Fibroblast of skin of back (primary cell): ENCODE measurements at places on chromosomes 2 and 18.

GRCh38 chr2:111210036-111210435 lies 89.3 kb downstream of the BCL2L11 start:
- DNase-seq, result no peak

DNA sequence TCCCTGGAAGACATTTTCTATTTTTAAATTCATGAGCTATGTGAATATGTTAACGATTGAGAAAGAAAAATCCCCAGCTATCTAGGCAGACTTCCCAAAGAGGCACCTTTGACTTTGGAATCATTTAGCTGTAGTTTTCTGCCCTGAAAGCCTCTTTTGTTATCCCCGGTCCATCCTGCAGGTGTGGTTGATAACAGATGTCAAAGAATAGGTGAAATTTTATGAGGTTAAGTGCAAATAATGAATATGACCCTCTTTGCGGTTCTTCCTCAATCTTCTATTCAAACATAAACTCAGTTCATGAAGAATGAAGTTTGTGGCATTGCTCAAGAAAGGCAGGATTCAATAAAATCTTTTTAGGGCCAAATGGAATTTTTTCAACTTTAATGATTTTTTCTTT lies 51.6 kb upstream of the ATP8B1 start:
- no peak for DNase-seq

DNA sequence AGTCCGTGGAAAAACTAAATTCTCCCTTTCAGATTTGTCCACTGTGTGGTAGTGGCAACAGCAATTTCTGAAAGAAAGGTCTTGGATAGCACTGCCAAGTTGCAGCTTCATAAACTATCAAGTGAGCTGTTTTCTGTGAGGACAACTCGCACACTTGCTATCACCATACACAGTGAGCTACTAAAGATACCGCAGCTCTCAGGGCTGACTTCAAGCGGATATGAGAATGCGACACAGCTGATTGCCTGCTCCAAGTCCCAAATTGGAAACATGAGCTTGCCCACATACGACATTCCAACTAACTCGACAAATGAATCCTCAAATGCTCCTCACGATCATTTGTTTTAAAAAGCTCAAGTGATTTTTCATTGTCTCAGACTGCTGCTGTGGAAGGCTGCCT lies 46.2 kb downstream of the E2F6 start:
- DNase-seq, result peak; percentile 67

GRCh38 chr2:239087046-239087710 lies 239.3 kb downstream of the TWIST2 start:
- peak; percentile 60 for DNase-seq

DNA sequence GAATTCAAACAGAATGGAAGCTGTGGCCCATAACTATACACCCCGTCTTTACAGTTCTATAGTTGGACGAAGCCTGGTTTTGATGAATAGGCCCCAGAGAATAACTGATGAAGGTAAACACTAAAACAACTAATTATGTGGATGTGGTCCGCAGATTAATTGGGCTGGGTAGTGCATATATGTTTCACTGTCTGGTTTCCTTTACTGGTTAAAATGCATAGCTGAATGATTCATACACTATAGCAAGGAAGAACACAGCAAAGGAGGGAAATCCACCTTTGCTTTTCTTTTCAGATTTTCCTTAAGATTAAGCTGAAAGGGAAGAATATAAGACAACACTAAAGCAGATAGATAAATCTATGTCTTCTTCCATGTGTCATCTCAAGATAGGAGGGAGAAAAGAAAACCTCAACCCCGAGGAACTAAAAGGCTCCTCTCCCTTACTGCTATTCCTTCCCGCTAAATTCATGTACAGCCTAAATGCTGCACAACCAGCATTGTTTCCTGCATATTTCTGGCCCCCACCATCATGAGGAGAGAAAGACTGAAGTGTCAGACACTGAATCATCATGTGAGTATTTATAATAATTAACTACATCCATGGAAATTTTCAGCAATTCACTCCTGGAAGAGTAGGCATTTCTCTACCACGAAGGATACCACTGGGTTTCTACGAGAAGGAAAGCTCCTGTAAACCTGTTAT lies 297.1 kb upstream of the CCDC68 start:
- peak; percentile 86 for DNase-seq

- DNase-seq, result no peak
Measured at GRCh38 chr2:47264143-47264542, 109.0 kb upstream of the STPG4 start.

DNA sequence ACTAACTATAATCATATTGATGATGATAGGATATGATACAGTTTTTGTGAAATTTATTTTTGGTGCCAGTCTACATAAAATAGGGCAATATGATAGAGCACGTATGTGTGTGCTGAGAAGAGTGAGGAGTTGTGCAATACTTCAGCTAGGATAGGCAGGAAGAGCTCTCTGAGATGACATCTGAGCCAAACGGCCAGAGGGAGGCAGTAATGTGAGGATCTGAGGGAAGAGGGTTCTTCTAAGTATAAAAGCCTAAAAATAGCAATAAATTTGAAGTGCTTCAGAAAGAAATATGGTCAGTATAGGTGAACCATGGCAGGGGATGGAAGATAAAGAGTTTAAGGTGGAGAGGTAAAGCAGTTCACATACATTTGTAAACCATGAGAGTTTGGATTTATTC lies 102.5 kb downstream of the OLA1 start:
- DNase-seq, result no peak

GRCh38 chr2:217166241-217166850 lies 306.5 kb upstream of the TNP1 start:
- peak; percentile 46 for DNase-seq

DNA sequence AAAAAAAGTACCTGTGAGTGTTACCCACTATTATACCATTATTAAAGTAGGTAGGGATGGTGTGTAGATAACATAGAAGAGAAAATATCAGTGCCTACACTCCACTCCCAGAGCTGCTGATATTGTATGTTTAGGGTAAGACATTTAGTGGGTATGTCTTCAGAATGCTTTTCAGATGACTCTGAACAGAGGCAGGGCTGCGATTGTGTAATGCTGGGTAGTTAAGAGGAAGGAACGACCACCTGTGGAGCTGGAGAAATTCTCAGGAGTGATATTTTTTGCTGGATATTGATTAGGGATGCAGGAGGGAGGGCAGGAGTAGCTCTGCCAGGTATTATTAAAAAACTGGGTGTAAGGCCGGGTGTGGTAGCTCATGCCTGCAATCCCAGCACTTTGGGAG lies 2.8 kb downstream of the CNOT11 start:
- DNase-seq, result no peak

GRCh38 chr2:150586858-150587257 lies 99.4 kb upstream of the RND3 start:
- peak; percentile 62 for DNase-seq

DNA sequence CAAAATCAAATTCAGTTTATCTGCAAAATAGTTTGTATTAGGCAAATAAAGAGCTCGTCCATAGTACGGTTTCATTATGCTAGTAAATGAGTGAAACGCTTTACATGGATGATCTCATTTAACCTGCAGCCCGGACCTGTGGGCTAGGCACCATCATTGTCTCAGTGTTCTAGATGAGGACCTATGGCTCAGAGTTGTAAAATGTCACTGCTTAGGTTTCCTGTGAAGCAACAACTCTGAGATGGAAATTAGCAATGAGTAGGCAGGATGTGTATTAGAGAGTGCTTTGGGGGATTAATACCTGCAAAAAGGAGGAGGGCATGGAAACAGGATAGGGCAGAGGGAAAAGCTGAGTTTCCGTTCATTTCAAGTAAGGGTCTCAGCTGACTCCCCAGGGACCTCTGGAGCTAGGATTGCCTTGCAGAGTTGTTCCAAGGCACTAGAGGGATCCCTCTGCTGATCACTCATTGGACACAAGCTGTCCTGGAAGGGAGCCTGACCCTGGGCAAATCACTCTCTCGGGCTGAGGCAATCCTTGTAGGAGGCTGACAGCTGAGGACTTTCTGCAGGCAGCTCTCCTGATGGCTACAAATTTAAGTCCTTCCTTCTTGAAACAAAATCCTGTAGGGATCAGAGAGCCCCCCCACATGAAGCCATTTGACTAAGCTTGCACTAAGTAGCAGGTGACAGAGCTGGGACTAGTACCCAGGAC lies 58.8 kb upstream of the SIX2 start:
- peak; percentile 5 for DNase-seq

DNA sequence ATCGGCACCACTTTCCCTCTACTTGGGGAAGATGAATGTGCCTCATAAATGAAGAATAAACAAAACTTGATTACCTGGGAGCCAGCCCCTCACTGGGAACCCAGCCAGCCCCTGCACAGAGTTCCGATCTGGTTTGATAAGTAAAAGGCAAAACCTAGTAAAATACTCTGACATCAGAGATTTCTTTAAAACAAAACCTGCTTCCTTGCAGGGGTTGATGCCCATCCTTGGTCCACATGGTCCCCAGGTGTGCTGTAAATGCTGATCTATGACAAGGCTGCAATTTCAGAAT lies 218.8 kb upstream of the APCDD1 start:
- no peak for DNase-seq

- DNase-seq, result no peak
Measured at GRCh38 chr18:10011751-10012150, 97.9 kb downstream of the VAPA start.

GRCh38 chr2:236970656-236971010 lies 115.1 kb upstream of the COPS8 start:
- no peak for DNase-seq

GRCh38 chr2:141911485-141912066 lies 219.2 kb downstream of the LRP1B start:
- peak; percentile 10 for DNase-seq

GRCh38 chr18:10015941-10016819 lies 102.4 kb downstream of the VAPA start:
- DNase-seq, result peak; percentile 99

DNA sequence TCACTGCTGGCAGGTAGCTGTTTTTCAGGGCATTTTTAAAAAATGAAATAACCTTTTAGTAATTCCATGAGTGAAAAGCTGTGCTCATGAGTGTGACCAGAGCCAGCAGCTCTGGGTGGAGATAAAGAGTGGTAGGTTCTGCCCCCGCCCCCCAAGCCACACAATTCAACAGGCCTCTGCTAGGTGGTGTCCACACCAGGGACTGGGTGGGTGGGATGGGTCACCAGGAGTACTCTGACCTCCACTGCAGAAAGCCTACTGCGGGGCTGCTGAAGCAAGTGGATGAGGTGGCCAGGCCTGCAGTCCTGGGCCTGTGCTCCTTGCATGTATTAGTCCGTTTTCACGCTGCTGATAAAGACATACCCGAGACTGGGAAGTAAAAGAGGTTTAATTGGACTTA lies 15.3 kb downstream of the PARD6G start:
- no peak for DNase-seq

GRCh38 chr2:69717186-69717585 lies 24.7 kb upstream of the ANXA4 start:
- no peak for DNase-seq

DNA sequence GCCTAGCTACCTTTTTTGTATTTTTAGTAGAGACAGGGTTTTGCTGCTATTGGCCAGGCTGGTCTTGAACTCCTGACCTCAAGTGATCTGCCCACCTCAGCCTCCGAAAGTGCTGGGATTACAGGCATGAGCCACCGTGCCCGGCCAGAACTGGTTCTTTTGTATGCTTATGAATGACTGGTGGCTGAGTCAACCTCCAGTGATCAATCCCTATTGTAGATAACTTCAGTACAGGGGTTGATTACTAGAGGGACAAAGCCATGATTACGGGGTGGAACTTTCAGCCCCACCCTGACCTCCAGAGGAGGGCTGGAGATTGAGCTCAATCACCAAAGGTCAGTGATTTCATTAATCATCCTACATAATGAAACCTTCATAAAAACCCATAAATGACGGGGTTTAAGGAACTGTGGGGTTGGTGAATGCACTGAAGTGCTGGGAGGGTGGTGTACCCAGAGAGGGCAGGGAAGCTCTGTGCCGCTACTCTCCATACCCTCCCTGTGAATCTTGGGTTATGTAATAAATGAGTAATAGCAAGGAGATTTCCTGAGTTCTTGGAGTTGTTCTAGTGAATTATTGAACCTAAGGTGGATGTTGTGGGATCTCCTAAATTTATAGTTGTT lies 281.8 kb upstream of the CXCR4 start:
- no peak for DNase-seq

- DNase-seq, result no peak
Measured at GRCh38 chr2:140013545-140014203, 1233.5 kb upstream of the NXPH2 start.

DNA sequence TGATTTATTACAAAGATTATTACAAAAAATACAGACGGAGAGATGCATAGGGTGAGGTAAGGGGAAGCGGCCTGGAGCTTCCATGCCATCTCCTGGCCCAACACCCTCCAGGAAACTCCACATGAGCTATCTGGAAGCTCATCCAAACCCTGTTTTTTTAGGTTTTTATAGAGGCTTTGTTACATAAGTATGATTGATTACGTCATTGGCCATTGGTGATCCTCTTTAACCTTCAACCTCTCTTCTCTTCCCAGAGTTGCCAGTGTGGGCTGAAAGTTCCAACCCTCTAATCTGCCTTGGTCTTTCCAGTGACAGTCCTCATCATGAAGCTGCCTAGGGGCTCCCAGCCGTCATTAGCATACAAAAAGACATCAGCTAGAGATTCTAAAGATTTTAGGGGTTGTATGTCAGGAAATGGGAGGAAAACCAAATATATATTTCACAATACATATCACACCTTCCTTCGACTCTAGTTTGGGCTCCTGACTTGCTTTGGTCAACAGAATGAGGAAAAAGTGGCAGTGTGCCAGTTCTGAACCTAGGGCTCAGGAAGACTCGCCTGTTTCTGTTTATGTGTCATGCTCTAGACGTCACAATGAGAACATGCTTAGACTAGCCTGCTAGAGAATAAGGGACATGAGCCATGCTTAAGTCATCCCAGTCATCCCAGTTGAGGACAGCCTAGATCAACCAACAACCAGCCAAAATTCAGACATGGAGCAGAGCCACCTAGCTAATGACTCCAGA lies 54.1 kb downstream of the ETAA1 start:
- peak; percentile 79 for DNase-seq

GRCh38 chr2:37985333-37985732 lies 60.2 kb downstream of the RMDN2 start:
- DNase-seq, result peak; percentile 36

DNA sequence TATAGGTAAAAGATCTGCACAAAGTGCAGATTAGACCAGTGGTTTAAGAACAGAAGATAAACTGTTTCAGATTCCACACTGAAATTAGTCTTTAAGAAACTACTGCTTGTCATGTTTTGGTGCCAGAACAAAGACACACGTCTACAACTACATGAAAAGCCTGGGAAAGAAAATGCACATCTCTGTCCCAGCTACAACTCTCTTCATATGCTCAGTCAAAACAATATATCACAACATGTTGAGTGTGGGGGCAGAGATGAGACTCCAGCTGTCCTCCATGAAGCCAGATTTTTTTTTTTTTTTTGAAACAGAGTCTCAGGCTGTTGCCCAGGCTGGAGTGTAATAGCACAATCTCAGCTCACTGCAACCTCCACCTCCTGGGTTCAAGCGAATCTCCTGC lies 52.6 kb upstream of the BIN1 start:
- DNase-seq, result no peak

DNA sequence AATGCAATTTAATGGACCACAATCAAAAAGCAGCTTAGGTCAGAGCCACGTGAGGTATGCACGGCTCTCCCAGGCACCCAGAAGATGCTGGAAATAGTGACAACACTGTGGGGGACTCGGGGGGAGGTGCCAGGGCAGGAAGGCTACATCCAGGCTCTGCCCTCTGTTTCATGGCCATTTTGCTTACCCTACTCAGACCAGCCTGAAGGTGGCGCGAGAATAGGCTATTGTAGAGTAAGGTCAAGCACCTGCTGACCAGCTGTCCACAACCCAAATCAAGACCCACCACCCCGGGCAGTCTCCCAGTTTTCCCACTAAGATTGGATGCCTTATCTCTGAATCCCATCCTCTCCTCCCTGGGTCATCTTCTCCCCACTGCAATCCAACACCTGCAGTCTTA lies 115.7 kb downstream of the VIT start:
- DNase-seq, result no peak

- DNase-seq, result no peak
Measured at GRCh38 chr2:236216711-236217110, 47.5 kb downstream of the ASB18 start.
